ENCODE measurements at places on chromosomes 6 and 20.

- no peak for DNase-seq
These were observed 333.9 kb upstream of the IRAK1BP1 start for GRCh38 chr6:78533426-78533825.

DNA sequence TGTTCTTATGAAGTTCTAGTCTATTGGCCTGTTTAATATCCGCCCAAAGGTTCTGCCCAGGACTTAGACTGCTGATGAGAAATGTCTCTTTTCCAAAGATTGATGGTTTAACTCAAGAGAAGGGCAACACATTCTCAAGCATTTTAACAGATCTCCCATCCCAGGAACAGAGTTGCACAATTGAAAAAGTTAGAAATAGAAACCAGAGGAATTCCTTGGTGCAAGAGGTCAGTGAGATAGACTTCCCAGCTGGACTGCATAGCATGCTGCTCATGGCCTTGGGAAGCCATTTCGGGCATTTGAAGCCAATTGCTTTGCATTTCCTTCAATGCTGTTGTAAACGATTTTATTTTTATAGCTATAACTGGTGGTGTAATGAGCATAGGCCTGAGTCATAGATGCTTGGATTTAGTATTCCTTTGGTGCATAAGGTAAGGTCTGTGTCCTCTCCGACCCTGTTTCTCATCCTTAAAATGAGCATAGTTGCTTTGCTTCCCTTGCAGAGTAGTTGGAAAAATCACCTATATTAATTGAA lies 292.2 kb upstream of the JAG1 start:
- DNase-seq, result no peak

DNA sequence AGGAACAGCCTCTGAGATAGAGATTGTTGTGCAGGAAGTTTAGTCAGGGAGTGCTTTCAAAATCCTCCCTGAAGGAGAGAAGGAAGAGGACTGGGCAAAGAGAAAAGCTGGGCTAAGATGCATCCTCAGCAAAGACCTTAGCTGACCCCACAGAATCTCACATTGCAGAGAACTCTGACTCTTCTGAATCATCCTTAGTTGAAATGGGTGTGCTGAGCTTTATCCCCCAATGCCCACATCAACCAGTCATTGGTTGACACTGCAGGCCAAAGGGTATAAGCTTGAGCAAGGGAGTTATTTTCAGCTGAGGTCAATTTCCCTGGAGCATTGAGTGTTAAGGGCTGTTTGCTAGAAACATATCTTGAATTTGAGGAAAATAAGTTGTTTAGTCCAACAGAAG lies 732.2 kb downstream of the CBLN4 start:
- DNase-seq, result no peak

DNA sequence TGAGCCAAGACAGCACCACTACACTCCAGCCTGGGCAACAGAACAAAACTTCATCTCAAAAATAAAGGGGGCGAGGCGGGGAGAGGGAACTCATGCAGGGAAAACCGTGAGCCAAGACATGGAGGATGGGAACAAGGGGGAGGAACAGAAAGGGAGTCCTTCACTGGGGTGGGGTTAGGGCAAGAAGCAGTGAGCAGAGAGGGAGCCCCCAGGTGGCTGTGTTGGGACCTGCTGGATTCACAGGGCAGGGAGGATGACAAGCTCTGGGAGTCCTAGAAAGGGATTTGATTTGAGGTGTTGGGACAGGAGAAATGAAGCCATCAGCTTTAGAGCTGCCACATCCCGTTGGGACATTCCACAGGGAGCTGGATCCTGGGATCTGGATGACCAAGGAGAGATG lies 90.6 kb upstream of the TOP1 start:
- DNase-seq, result no peak

- peak; percentile 73 for DNase-seq
These were observed 59.8 kb downstream of the NEDD9 start for GRCh38 chr6:11172501-11173327.

GRCh38 chr20:41927189-41927588 lies 309.0 kb upstream of the CHD6 start:
- no peak for DNase-seq

GRCh38 chr6:88512951-88513350 lies 346.8 kb upstream of the CNR1 start:
- no peak for DNase-seq

GRCh38 chr6:127453845-127454619 lies 5.2 kb downstream of the KIAA0408 start:
- no peak for DNase-seq

- no peak for DNase-seq
These were observed 75.2 kb upstream of the MYL9 start for GRCh38 chr20:36466089-36466488.

DNA sequence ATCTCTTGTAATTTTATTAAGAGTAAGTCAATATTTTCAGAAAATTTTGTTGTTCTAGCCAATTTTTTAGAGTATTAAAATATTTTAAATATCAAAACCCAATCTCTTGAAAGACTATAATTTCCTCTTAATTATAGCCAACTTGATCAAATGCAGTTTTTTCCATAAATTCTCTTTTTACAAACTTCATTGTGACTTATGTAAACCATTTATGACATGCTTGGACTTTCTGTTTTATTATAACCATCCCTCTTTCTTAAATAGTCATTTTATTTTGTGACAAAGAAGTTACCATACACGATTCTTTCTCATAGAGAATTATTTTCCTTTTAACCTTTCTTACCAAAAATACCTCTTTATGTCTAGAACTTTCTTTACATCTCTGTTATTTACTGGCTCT lies 1075.5 kb downstream of the KHDRBS2 start:
- DNase-seq, result no peak

- DNase-seq, result no peak
These were observed 109.8 kb downstream of the JARID2 start for GRCh38 chr6:15355683-15356099.

DNA sequence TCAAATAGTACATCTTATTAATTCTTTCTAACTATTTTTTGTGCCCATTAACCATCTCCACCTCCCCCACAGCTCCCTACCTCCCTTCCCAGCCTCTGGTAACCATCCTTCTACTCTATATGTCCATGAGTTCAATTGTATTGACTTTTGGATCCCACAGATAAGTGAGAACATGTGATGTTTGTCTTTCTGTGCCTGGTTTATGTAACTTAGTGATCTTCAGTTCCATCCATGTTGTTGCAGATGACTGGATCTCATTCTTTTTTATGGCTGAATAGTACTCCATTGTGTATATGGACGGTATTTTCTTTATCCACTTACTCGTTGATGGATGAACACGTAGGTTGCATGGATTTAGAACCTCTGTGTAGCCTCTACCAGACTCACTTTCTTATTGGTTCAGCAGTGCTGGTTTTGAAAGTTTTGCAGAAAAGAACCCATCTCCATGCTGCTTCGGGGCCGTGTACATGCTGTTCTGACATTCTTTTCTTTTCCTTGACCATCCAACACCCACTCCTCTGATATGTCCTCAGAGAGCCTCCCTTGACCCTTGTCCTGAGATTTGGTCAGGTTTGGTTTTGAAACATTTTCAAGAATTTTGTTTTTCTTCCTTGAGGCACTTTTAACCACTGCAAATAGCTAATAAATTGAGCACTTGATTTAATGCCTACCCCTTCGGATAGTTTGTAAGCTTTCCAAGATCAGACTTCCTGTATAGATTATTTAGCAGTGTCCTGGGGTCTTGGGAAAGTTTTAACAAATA lies 231.2 kb upstream of the ZFP64 start:
- no peak for DNase-seq

GRCh38 chr6:47196113-47196512 lies 113.6 kb downstream of the TNFRSF21 start:
- no peak for DNase-seq

GRCh38 chr6:56538851-56539250 lies 103.8 kb downstream of the DST start:
- no peak for DNase-seq

DNA sequence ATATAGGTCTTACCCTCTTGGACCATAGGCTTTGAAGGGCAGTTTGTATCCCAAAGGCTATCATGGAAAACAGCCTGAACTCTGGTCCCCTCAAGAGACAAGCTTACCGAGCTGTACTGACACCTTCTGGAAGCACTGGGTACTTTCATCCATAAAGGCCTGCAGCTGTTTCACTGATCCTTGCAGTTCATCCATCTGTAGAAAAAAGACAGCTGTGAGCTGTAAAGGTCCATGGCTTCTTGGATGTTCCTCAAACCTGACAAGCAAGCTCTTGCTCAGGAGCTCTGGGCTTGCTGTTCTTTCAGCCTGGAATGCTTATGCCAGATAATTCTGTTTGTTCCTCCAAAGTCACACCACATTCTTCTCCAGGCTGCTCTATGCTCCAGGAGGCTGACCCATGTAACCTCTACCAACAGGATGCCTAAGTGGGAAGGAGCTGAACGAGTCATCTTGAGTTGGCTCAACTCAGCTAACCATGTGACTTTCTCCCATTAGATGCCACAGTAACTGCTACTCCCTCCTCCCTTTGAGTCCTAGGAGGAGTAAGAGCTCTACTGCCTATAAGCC lies 8.8 kb upstream of the NDRG3 start:
- DNase-seq, result peak; percentile 29

DNA sequence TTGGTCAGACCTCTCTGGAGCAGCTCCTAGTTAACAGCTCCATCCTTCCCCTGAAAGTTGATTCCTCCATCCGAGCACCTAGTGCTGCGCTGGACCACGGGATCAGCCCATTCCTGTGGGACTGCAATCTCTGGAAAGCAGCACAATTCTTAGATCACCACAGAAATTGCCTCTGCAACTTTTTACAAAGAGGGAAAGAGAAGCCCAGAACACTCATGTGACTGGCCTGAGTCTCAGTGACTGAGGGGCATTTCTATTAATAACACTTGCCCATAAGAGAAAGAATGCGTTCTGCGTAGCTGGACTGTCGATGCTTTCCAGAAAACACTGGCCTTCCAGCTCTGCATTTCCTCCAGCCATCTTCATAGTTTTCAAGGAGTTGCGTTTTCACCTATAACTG lies 18.3 kb downstream of the MPC1 start:
- no peak for DNase-seq

GRCh38 chr6:34391786-34392496 lies 528 bp downstream of the NUDT3 start:
- peak; percentile 58 for DNase-seq

- no peak for DNase-seq
These were observed 9.8 kb downstream of the MAPK13 start for GRCh38 chr6:36139991-36140710.

- DNase-seq, result no peak
These were observed 18.9 kb upstream of the CCM2L start for GRCh38 chr20:31991339-31991705.

DNA sequence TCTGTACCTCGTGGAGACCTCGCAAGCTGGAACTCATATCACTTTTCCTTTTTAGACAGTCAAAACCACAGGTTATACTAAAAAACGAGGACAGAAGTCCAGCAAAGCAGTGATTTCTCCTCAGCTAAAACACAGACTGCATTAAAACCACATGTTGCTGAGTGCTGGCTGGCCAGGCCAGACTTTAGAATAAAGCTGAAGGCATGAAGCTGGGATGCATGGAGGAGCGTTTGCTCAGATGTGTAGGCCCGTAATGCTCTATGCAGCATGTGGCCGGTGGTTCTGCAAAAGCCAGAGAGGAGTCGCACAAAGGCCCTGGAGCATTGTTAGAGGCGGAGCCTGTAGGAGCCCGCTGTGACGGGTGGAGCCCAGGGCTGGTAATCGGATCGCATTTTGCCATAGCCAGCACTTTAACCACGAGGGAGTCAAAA lies 83.6 kb downstream of the SMOC2 start:
- DNase-seq, result no peak

DNA sequence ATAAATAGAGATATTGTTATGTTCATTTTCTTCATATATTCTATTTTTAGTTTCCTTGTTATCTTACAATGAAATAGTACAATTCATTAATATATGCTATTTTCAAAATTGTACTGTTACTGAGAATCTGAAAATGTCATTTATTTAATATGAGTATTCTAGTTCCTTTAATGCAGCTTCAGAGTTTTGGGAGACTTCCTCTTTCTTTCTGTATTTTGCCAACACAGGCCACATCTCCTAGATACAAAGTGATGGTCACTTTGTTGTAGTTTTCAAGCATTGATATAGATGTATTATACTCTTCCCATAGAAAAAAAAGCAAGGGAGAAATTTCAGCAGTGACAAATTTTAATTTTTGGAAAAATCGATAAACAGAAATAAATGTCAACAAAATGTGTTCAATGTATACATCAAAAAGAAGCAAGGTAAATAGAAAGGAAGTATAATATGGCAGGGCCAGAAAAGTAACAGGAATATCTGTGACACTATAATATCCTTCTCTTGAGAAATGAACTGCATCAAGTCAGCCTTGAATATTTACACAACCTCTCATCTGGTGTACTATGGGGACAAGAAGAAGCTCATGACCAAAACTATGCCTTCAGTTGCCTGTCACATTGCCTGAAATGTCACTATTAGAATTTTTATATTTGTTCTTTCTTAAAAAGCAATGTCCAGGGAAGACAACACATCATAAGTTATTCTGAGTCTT lies 396.0 kb downstream of the TBC1D32 start:
- no peak for DNase-seq

- DNase-seq, result no peak
These were observed 87.7 kb downstream of the HIVEP2 start for GRCh38 chr6:142857233-142857761.

- DNase-seq, result no peak
These were observed 515.5 kb upstream of the NOX3 start for GRCh38 chr6:155970876-155971708.

GRCh38 chr6:122381494-122382265 lies 17.8 kb upstream of the HSF2 start:
- peak; percentile 58 for DNase-seq

DNA sequence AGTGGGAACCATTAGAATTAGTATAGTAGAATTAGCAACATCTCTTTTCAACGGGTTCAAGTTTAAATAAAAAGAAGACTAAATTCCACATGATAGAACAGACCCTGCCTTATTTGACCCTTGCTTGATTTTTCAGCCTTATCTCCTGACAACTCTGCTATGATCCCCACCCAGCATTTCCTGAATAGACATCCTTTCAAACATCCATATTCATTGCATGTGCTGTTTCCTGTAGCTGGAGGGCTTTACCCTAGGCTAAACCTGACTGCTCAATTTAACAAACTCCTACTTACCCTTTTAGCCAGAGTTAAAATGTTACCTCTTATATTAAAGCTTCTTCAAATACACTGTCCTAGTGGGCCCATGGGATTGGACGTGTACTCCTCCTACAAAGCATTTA lies 594.8 kb upstream of the ARID1B start:
- DNase-seq, result no peak

DNA sequence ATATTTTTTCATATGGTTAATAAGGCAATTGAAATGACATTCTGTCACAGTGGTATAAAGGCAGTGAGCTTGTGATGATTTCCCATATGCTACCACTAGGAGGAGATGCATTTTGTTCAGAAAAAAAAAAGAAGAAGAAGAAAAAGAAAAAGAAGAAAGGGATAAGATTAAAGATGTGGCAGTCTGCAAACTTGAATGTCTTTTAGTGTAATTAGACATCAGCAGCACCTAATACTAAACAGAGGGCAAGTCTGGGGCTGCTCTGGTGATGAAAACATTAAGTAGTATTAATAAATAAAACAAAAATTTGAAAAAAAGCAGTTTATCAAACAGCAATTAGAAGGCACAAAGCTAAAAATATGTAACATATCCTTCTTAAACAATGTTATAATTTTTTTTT lies 95.4 kb upstream of the DEFB112 start:
- no peak for DNase-seq

Data from activated naive CD4-positive, alpha-beta T cell treated with anti-CD3 and anti-CD28 coated beads, Interleukin-2, amount 50 U/mL, for 16 hours (primary cell).